Smooth muscle cell of trachea (primary cell): ENCODE measurements at places on chromosomes 1 and 21. TPM values are rescaled to one million over a fixed set of nuclear protein-coding genes. Genes with fewer than 3 reads are reported as not detected.

Gene RHBDL2
- 0.73 and 0.83 TPM in 2 replicates for total RNA-seq

Gene BRINP3
- total RNA-seq: not detected in 2 replicates

Gene CAMK2N1
- total RNA-seq: 36.7 and 48.4 TPM in 2 replicates

Gene ZNF648
- not detected in 2 replicates for total RNA-seq

Gene OR2M5
- not detected in 2 replicates for total RNA-seq
